ENCODE measurements at places on chromosomes 4 and X.
A peak's percentile ranks its signal among the peaks of the same experiment; 100 is the strongest.

- DNase-seq, result no peak
- H3K27ac ChIP-seq, result no peak overlapping the region
- no peak overlapping the region for H3K4me3 ChIP-seq
- H3K36me3 ChIP-seq, result no peaks in the 10 kb centered on the region
- H3K4me1 ChIP-seq, result peaks cover 3% of the 10 kb centered on the region
Observed at GRCh38 chr4:68469482-68469881, 22.2 kb downstream of the TMPRSS11E start.

DNA sequence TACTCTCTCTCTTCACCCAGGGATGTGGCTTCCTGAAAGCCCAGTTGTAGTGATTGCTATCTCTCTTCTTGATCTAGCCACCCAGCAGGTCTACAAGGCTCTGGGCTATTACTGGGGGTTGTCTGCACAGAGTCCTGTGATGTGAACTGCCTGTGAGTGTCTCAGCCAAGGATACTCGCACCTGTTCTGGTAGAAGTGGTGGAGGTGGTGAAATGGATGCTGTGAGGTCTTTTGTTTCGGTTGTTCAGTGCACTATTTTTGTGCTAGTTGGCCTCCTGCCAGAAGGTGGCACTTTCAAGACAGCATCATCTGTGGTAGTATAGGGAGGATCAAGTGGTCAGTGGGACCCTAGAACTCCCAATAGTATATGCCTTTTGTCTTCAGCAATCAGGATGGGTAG lies 268.0 kb downstream of the GABRG1 start:
- no peak for DNase-seq
- no peak overlapping the region for H3K27ac ChIP-seq
- no peak overlapping the region for H3K4me3 ChIP-seq
- H3K36me3 ChIP-seq, result no peaks in the 10 kb centered on the region
- H3K4me1 ChIP-seq, result no peaks in the 10 kb centered on the region

GRCh38 chrX:123308658-123309057 lies 124.6 kb downstream of the GRIA3 start:
- H3K36me3 ChIP-seq, result no peaks in the 10 kb centered on the region
- no peak overlapping the region for H3K27ac ChIP-seq
- H3K27me3 ChIP-seq, result no peaks in the 10 kb centered on the region
- no peak overlapping the region for H3K4me3 ChIP-seq
- H3K4me1 ChIP-seq, result no peaks in the 10 kb centered on the region
- DNase-seq, result no peak

- H3K4me3 ChIP-seq, result no peak overlapping the region
- H3K27ac ChIP-seq, result no peak overlapping the region
- H3K27me3 ChIP-seq, result no peaks in the 10 kb centered on the region
- no peak for DNase-seq
- H3K4me1 ChIP-seq, result no peaks in the 10 kb centered on the region
Observed at GRCh38 chr4:21134994-21135393, 434.7 kb downstream of the PACRGL start.

DNA sequence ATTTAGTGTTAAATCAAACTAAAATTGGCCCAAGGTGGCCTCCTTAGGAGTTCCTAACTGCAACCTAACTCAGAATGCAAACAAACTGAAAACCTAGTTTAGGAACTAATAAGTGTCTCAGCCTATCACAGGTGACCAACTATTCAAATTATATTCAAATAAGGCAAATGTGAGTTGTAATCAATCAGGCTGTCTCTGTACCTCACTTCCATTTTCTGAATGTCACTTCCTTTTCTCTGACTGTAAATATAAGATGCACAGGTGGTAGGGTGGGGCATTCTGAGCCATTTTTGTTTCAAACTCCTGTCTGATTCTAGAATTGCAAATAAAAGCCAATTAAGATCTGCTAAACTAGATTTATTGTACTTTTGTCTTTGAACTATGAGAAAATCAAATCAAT lies 401.5 kb downstream of the PPP3CA start:
- DNase-seq, result no peak
- H3K4me3 ChIP-seq, result no peak overlapping the region
- peaks cover 16% of the 10 kb centered on the region for H3K27me3 ChIP-seq
- no peaks in the 10 kb centered on the region for H3K36me3 ChIP-seq
- no peak overlapping the region for H3K27ac ChIP-seq

DNA sequence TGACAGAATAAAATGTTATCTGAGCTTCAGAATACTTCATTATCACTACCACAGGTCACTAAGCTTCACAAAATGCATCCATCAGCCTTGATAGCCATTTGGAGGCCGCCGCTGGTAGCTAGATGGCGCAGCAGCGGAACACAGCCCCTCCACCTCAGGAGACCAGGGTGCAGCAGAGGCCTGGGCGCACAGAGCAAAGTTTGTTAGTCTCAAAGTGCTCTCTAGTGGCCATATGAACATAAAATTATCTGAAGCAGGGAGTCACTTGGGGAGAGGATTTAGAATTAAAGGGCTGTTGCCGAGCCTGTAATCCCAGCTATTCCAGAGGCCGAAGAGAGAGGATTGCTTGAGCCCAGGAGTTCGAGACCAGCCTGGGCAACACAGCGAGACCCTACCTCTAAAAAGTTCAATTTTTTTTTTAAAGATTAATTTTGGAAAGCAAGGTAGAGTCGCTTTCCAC lies 8.1 kb upstream of the DCTD start:
- H3K36me3 ChIP-seq, result no peaks in the 10 kb centered on the region
- peak; percentile 54 for DNase-seq
- no peaks in the 10 kb centered on the region for H3K4me1 ChIP-seq
- H3K27ac ChIP-seq, result no peak overlapping the region
- H3K27me3 ChIP-seq, result peaks cover 2% of the 10 kb centered on the region

GRCh38 chrX:76555816-76556215 lies 128.3 kb downstream of the MAGEE1 start:
- peaks cover 5% of the 10 kb centered on the region for H3K36me3 ChIP-seq
- no peaks in the 10 kb centered on the region for H3K4me1 ChIP-seq
- H3K27me3 ChIP-seq, result no peaks in the 10 kb centered on the region

DNA sequence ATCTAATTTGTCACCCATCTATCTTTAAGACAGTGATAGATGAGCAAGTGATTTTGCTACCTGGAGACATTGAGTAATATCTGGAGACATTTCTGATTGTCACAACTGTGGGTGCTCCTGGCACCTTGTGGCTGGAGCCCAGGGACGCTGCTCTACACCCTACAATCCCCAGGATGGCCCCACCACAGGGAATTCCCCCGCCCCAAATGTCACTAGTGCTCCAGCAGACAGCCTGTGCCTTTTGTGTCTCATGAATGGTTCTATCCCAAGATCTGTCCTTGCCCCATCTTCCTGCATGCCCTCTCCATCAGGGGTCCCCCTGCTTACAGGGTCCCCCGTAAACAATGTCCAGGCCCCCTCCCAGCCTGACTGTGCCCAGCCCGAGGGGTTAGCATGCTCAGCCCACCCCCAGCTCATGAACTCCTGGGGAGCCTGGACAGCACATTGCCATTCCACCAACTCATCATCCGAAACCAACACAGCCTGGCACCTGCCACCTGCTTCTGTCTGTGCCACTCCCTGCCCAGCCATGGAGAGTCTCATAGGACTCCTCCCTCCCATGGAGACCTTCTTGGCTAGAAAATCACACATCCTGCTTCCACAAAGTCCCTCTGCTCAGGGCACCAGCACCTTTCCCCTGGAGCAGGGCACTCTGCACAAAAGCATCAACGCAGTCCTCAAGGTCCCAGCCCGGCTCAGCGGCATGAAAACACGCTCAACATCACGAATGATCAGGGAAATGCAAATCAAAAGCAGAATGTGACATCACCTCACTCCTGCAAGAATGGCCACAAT lies 5.7 kb downstream of the P2RY8 start:
- H3K36me3 ChIP-seq, result peaks cover 7% of the 10 kb centered on the region
- DNase-seq, result no peak
- H3K4me1 ChIP-seq, result peaks cover 10% of the 10 kb centered on the region

DNA sequence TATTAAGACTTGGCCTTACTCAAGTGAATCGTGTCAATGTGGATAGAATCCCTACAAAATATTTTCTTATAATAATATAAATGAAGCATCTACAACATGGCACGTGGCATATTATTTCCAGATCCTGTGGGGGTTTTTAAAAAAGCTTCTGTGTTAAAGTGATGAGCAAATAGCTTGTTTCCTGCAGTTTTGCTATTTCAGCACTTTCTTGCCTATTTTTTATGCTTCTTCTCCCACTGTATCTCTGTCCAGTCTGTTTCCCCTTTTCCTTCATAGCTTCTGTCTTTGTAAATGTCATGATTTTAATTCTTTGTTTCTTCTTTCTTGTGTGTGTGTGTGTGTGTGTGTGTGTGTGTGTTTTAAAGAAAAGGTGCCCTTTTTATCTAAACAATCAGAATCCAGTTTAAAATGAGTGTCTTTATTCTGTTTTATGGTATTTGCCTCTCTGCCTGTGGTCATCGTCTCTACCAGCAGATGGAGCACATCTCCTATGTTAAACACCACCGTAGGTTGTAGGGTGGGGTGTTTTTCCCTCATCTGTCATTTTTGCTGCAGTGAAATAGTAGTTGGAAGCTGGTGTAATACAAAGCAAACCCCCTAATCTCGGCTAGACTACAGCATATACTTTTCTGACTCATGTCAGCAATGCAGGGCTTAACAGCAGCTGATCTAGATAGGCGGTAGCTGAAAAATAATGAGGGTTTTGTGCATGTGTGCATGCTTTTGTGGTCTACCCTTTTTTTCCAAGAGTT lies 33.1 kb downstream of the FTHL17 start:
- peaks cover 2% of the 10 kb centered on the region for H3K4me1 ChIP-seq
- DNase-seq, result no peak
- no peaks in the 10 kb centered on the region for H3K36me3 ChIP-seq
- H3K27me3 ChIP-seq, result peaks cover 6% of the 10 kb centered on the region

DNA sequence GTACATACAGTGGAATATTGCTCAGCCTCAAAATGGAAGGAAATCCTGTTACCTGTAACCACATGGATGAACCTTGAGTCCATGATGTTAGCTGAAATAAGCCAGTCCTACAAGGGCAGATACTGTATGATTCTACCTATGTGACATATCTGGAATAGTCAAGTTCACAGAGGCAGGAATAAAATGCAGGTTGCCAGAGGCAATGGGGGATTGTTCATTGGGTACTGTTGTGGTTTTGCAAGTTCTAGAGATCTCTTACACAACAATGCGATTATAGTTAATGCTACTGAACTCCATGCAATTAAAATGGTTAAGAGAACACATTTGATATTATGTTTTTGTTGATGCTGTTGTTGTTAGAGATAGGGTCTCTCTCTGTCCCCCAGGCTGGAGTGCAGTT lies 74.6 kb downstream of the SHROOM2 start:
- no peak overlapping the region for H3K27ac ChIP-seq
- peaks cover 12% of the 10 kb centered on the region for H3K27me3 ChIP-seq
- no peak overlapping the region for H3K4me3 ChIP-seq
- no peaks in the 10 kb centered on the region for H3K36me3 ChIP-seq
- no peak for DNase-seq

DNA sequence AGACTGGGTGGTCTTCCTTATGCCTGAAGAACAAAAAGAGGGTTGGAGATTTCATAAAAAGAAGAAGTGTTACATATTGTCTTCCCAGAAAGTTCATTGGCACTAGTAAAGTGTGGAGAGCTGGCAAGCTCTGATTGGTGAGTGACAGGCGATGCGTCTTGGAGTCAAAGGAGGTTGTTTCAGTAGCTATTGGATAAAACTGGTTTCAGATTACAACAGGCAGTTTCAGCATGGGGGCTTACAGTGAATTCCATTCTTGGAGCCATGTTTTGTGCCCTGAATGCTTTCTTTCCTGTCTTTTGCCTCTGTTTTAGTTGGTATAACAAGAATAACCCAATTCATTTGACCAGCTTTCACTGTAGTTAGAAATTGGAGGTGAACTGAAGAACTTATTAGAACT lies 750.5 kb downstream of the ADGRL3 start:
- H3K27ac ChIP-seq, result no peak overlapping the region
- no peak overlapping the region for H3K4me3 ChIP-seq
- no peaks in the 10 kb centered on the region for H3K36me3 ChIP-seq
- no peaks in the 10 kb centered on the region for H3K27me3 ChIP-seq
- DNase-seq, result no peak
- no peaks in the 10 kb centered on the region for H3K4me1 ChIP-seq

GRCh38 chr4:155900381-155900780 lies 3.1 kb upstream of the TDO2 start:
- no peaks in the 10 kb centered on the region for H3K4me1 ChIP-seq
- no peak overlapping the region for H3K4me3 ChIP-seq
- H3K27me3 ChIP-seq, result peaks cover 5% of the 10 kb centered on the region
- no peak for DNase-seq

- peaks cover 12% of the 10 kb centered on the region for H3K27me3 ChIP-seq
- no peaks in the 10 kb centered on the region for H3K36me3 ChIP-seq
- no peak for DNase-seq
- H3K27ac ChIP-seq, result no peak overlapping the region
- H3K4me3 ChIP-seq, result no peak overlapping the region
Observed at GRCh38 chr4:112726041-112726440, 89.1 kb downstream of the LARP7 start.

DNA sequence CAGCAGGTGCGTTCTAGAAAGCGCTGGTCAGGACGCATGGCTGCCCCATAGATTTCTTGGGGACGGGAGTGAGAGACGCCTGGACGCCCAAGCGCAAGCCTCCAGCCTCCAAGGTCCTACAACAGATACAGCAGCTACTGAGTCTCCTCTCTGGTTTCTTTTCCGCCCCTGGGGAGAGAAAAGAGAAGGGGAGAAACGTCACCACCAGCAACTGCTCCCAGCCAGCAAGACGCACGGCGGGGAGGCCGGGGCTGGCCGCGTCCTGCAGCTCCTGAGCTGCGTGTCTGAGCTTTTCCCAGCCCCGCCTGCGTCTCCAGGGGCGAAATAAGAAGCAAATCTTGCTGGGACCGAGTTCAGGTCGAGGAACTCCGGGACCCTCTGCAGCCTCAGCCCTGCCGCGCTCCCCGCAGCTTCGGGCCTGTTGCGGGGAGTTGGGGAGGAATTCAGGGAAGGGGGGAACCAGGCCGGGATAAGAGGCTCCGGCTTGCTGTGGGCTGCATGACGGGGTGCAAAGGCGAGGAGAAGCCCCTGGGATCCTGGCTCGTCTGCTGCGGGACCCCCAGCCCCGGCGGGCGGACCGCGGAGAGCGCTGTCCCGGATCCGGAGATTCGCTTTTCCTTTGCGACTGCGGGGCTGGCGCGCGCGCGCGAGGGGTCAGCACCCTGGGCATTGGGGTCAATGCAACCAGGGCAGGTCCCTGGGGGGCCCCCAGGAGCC lies 6.8 kb upstream of the SHOX start:
- H3K4me1 ChIP-seq, result peaks cover 51% of the 10 kb centered on the region
- no peak for DNase-seq
- H3K4me3 ChIP-seq, result peak overlapping the region; percentile 14
- H3K27me3 ChIP-seq, result peaks cover 70% of the 10 kb centered on the region
- H3K36me3 ChIP-seq, result no peaks in the 10 kb centered on the region
- no peak overlapping the region for H3K27ac ChIP-seq

- peaks cover 9% of the 10 kb centered on the region for H3K4me1 ChIP-seq
- H3K36me3 ChIP-seq, result peaks cover 14% of the 10 kb centered on the region
- no peaks in the 10 kb centered on the region for H3K27me3 ChIP-seq
- no peak for DNase-seq
- H3K27ac ChIP-seq, result no peak overlapping the region
Observed at GRCh38 chr4:52891743-52892142, 29.6 kb downstream of the RASL11B start.

- H3K4me3 ChIP-seq, result no peak overlapping the region
- H3K36me3 ChIP-seq, result peaks cover 22% of the 10 kb centered on the region
- DNase-seq, result no peak
- H3K4me1 ChIP-seq, result peaks cover 48% of the 10 kb centered on the region
- no peak overlapping the region for H3K27ac ChIP-seq
Observed at GRCh38 chr4:139297001-139297410, 4.3 kb upstream of the NAA15 start.

Measured in naive thymus-derived CD8-positive, alpha-beta T cell (primary cell).